ENCODE measurements at places on chromosomes 3 and 15.

- DNase-seq, result no peak
Measured at GRCh38 chr3:28252001-28252431, 10.6 kb downstream of the CMC1 start.

DNA sequence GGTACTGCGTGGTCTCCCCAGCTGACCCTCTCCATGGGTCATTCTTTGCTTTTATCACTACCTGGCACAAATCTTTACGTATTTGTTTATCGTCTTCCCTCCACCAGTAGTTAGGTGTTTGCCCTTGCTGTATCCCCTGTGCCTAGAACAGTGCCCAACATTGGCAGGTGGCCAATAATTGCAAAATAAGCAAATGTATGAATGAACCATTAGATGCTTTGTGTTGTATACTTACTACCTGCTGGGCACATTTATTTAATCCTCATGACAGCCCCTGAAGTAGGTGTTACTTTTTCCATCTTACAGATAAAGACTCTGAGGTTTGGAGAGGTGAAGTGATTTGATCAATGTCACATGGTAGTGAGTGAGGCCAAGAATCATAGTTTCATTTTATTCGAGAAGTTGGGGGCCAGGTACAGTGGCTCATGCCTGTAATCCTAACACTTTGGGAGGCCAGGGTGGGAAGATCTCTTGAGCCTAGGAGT is 2.0 kb upstream of the TWF2 start:
- no peak for DNase-seq

- no peak for DNase-seq
Measured at GRCh38 chr3:43326891-43327581, 40.7 kb downstream of the SNRK start.

GRCh38 chr3:106070187-106070586 is 201.4 kb upstream of the CBLB start:
- no peak for DNase-seq

DNA sequence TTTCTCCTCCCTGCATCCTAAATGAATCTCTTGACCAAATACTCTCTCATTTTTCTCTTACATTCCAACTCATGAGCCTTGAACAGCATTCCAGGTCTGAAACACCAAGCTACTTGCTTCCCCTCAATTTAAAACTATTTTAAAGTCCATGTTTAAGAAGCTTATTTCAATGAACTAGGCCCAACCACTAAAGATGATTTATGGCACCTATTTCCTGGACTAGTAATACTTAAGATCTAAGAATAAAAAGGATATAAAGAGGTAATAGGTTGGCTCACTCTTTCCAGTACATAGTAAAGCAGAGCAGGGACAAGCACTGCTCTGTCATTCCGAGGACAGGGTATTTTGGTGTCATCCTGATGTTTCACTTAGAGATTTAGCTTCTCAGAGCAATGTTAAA is 219.3 kb upstream of the TMCO5A start:
- DNase-seq, result no peak

- no peak for DNase-seq
Measured at GRCh38 chr3:58899953-58900298, 149.9 kb downstream of the CFAP20DC start.

DNA sequence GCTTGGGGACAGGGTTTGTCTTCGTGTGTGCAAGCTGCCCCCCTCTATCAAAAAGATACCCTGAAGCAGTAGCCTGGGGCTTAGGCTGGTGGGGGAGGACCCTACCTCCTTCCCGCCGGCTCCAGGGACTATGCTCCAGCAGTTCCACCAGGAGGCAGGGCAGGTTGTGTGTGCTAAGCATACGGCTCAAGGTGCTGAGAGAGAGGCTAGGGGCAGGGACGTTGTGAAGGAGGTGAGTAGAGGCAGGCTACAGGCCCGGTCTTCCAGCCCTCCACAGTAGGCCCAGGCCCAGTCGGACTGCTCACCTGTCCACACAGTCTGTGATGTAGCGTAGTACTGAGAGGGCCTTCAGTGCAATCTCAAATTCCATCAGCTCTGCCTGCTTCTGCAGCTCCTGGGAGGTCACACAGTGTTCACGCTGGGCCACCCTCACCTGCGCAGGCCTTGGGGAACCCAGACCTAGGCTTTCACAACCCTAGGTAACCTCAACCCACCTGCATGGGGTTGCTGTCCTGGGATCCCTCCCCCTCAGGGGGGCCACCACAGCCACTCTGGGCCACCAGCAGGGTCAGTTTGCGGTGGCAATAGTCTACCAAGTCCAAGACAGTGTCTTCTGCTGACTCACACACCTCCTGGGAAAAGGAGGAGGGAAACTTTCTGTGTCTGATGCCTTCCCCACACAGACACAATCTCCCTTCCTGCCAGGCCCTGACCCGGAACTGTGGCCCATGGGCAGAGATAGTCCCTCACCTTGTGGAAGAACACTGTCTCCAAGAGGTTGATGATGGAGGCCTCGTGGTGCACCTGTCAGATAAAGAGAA is 2.4 kb upstream of the RASSF1 start:
- DNase-seq, result no peak

GRCh38 chr15:92273723-92274122 is 120.0 kb upstream of the ST8SIA2 start:
- no peak for DNase-seq

DNA sequence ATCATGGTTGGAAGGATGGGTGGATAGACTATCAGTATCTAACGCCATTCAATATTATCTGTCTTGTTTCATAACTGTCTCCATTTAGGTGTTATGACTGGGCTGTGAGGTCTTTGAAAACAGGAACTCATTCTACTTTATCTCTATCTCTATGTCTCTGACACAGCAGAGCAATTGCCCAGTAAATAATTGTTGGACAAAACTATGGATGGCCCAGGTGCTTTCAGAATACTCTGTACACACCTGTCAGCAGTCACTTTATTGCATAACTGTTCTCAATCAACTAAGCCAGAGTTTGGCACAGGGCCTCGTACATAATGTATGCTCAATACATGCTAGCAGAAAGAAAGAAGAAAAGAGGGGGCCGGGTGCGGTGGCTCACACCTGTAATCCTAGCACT is 210.3 kb downstream of the OPA1 start:
- no peak for DNase-seq

GRCh38 chr15:54540721-54541120 is 562.5 kb downstream of the UNC13C start:
- no peak for DNase-seq

- no peak for DNase-seq
Measured at GRCh38 chr3:78634316-78634715, 1133.5 kb downstream of the ROBO1 start.

DNA sequence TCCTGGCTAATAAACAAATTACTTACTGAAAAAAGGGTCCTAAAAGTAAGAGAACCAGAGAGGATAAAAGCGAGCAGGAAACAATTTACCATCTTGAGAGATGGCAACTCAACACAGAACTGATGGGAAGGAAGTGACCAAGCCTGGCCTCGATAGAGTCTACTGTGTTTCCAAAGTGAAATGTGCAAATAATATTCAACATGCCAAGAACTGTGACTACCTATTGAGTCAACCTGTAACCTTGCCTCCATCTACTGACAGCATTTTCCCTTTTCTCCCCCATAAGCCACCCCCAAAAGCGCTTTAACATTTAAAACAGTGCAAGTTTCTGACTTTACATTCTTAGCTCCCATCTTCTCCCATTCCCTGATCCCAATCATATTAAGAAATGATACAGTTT is 75.4 kb upstream of the PSMD6 start:
- DNase-seq, result no peak

- DNase-seq, result no peak
Measured at GRCh38 chr3:15102256-15102655, 3.3 kb upstream of the RBSN start.

DNA sequence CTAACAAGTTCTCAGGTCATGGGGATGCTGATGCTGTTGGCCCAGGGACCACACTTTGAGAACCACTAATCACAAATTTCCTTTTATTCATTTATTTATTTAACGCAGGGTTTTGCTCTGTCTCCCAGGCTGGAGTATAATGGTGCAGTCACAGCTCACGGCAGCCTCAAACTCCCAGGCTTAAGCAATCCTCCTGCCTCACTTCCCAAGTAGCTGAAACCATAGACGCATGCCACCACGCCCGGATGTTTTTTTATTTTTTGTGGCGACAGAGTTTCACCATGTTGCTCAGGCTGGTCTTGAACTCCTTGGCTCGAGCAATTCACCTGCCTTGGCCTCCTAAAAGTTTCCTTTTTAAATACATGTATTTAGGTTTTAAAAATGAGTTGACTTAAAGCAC is 20.7 kb upstream of the ISLR2 start:
- no peak for DNase-seq

DNA sequence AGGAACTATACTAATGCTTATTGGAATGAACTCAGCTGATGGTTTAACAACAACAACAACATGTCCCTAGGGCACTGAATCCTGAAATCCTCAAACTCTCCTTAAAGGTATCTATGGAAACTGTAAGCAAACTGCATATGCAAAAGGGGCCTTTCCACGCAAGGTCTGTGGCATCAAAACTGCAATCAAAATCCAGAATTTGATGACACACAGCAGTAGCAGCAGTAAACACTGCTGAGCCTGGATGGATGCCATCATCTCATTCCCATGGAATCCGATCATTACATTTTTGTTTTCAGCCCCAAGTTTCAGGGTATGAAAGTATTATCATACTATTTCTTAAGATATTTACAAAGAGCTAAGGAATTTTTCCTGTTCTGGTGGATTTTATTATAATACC is 399.7 kb downstream of the VPS13C start:
- DNase-seq, result no peak

DNA sequence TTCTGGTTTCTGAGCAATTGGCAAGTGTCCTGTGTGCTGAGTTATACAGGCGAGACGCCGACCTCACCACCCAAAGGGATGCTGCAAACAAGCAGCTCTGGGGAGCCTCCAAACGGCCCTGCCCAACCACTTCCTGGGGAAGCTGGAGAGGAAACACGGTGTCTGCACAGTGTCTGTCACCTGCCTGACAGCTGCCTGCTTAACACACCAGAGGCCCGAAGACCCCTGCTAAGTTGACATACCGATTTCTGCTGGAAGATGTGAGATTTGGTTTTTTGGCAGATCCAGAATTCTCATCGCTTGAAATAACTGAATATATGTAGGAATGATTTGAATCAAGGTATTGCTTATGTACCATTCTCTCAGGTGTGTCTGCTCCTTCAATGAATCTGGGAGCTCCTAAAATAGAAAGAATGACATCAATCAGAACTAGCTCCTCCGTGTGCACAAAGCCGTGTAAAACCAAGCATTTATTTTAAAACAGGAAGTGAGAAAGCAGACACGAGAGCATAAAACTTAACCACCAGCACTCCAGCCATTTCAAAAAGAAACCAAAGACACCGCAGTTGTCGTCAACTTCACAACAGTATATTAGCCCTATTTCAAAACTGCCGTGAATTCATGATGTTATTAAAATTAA is 27.2 kb downstream of the LRRC2 start:
- DNase-seq, result peak; percentile 39

DNA sequence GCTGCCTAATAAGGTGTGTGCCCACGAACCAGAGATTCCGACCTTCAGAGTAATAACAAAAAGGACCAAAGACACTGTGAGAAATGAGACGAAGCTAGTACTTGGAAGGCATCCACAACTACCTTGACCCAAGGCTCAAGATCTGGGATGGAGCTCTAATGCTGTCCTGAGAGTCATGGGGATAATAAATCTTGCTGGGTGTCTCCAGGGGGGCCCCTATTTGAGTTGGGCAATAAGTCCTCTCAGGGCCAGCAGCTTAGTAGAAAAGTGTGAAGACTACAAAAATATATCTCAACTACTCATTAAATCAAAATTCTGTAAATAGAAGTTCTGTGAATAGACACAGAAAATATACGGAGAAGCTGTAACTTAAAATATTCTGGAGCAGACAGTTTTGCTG is 2.9 kb upstream of the NDN start:
- no peak for DNase-seq

DNA sequence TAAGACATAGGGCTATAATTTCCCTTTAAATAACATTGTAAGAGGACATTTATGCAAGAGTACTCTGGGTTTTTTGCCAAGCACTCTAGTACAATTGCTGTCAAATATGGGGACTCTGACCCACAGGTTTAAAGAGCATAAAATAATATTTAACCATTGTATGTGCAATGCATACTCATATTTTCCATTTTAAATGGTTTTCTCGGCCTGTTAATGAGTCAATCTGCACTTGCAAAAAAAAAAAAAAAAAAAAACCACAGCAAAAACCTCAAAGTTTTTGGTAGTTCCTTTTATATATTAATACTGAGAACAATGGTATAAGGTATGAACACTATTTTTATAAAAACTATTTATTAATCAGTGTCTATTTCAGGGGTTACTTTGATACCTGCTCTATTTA is 304.0 kb upstream of the CBLB start:
- DNase-seq, result no peak

DNA sequence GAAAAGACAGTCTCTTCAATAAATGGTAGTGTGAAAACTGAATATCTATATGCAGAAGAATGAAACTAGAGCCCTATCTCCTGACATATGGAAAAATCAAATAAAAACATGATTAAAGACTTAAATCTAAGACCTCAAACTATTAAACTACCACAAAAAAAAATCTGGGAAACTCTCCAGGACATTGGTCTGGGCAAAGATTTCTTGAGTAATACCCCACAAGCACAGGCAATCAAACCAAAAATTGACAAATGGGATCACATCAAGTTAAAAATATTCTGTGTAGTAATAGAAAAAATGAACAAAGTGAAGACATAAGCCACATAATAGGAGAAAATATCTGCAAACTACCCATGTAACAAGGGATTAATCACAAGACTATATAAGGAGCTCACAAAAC is 286.4 kb downstream of the TBC1D5 start:
- DNase-seq, result no peak

- no peak for DNase-seq
Measured at GRCh38 chr3:31882895-31883294, 98.2 kb downstream of the OSBPL10 start.

DNA sequence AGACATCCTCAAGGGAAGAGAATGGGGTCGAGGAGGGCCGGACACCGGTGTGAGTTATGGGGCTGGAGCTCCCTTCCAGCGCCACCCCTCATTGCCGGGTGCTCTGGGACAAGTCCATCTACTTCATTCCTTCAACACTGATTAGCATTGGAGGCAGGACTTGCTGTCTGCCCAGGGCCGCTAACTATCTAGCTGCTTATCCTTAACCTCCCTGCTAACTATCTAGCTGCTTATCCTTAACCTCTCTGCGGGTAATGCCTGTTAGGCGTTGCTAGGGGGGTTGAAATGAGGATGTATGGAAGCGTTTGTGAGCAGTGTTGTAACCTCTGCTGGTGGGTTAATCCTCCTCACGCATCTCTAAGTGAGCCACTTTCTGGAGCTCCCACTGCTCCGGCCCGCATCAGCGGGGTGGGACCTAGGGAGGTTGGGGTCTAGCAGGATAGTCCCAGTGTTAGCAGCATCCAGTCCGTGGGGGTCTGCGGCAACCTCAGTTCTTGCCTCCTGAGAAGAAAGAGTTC is 10.9 kb upstream of the CHAC1 start:
- DNase-seq, result no peak

GRCh38 chr3:139814646-139815045 is 120.3 kb upstream of the CLSTN2 start:
- no peak for DNase-seq

- DNase-seq, result no peak
Measured at GRCh38 chr15:73744293-73744692, 8.9 kb downstream of the INSYN1 start.

Data from activated CD4-positive, alpha-beta T cell treated with anti-CD3 and anti-CD28 coated beads for 24 hours (primary cell).